NT2/D1 (cell line): ENCODE measurements at places on chromosomes 11 and 22.

DNA sequence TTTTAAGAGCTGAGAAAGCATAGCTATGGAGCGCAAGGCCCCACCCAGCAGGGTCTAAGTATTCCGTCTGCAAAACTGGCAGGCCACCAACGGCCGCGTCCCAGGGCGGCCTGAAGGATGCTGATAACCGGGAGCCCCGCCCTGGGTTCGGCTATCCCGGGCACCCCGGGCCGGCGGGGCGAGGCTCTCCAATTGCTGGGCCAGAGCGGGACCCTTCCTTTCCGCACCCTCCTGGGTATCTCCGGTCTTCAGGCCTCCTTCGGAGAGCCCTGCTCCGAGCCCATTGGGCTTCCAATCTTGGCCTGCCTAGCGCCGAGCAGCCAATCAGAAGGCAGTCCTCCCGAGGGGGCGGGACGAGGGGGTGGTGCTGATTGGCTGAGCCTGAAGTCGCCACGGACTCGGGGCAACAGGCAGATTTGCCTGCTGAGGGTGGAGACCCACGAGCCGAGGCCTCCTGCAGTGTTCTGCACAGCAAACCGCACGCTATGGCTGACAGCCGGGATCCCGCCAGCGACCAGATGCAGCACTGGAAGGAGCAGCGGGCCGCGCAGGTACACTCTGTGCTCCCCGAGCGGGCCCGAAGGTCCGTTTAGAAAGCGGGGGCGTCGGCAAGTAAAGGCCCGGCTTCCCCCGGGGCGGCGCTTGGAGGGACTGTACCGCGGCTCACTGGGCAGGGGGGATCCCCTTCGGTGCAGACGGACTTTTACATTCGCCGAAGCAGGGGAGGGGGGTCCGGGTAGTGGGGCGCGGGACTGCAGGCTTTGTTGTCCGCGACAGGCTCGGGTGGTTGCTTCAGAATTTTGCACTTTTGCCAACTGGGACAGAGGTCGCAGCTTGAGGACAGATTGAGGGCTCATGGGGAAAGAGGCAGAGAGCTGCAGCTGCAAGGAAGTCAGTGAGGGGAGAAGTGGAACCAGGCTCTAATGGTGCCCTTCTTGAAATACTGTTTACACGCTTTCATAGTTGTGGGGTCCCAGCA lies at the start of gene CAT:
Gene CAT (plus strand): TSS at position 406 of the 979 bp plus-strand sequence. CDS start 80 bp downstream, at position 486.
- no peak for DNase-seq

DNA sequence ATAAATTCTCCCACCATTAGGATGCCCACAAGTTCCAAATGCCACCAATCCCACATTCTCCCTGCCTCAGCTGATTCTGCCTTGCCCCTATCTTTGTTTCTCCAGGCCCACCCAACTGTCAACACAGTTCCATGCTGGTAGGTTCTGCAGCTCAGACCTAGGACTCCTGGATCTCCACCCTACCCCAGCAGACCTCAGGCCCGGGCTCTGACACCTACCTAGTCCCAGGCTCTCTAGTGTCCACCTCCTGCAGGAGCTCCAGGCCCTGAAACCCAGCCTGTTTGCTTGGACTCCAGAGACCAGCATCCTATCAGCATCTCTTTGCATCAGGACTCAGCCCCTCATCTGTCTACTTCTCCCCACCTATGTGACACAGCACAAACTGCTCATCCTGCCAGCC lies 86.5 kb downstream of the PDE2A start:
- no peak for DNase-seq

DNA sequence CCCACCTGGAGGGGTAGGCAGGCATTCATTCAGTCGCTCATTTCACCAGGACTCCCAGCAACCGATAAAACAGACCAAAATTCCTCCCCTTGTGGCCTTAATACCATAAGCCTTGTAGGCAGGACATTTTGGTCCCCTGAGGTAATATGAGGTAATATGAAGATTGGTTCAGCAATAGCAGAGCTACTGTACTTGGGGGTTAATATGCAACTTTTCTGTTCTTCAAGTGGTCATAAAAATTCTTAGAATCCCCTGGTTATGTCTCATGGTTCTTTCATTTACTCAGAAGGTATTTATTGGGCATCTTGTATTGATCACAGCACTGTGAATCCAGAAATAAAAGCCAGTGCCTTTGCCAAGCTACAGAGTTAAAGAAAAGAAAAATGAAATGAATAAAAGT lies 29.8 kb downstream of the SHISA8 start:
- no peak for DNase-seq

GRCh38 chr11:117697319-117697718 lies 99.7 kb downstream of the DSCAML1 start:
- DNase-seq = no peak

- DNase-seq = no peak
These were observed 16.1 kb upstream of the APOA1 start for GRCh38 chr11:116853461-116854073.

DNA sequence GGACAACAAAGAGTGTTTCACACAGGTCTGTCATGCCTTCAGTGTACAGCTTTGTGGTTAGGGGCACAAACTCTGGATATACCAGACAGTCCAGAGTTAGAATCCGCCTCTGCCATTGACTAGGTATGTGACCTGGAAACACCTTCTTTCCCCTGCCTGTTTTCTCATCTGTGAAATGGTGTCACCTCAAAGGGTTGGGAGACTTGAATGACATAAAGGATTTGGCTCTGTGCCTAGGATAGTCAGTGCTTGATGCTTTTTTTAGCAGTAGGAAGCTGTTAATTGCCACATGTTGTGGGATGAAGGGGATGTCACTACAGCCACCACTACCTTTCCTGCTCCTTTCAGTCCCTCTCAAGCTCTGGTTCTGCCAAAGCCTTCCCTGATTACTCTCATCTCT lies 17.4 kb upstream of the LRRC55 start:
- DNase-seq = no peak

GRCh38 chr11:134949121-134950090 lies 537.4 kb upstream of the B3GAT1 start:
- no peak for DNase-seq

DNA sequence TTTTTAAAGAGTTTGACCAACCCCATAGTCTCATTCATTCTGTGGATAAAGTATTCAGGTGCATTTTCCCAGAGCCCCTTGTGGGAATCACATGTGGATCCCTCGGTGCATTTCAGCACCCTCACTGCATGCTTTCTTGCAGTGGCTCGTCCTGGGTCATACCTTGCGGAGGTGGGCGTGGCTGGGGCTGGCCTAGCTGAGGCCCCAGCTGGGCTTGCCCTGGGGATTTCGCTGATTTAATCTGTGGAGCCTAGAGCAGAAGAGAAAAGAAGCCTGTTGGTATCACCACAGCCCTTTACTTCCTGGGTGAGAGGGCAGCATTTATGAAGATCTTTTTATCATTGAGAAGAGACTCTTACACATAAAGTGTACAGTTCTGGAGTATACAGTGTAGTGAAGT lies 53.1 kb downstream of the FBXO7 start:
- DNase-seq = no peak

- DNase-seq = no peak
These were observed 547 bp downstream of the UVRAG start for GRCh38 chr11:75815345-75816168.

GRCh38 chr22:28462041-28462440 lies 217.6 kb downstream of the TTC28 start:
- DNase-seq = no peak

- DNase-seq = no peak
These were observed 19.1 kb downstream of the KCNC1 start for GRCh38 chr11:17753641-17754040.

DNA sequence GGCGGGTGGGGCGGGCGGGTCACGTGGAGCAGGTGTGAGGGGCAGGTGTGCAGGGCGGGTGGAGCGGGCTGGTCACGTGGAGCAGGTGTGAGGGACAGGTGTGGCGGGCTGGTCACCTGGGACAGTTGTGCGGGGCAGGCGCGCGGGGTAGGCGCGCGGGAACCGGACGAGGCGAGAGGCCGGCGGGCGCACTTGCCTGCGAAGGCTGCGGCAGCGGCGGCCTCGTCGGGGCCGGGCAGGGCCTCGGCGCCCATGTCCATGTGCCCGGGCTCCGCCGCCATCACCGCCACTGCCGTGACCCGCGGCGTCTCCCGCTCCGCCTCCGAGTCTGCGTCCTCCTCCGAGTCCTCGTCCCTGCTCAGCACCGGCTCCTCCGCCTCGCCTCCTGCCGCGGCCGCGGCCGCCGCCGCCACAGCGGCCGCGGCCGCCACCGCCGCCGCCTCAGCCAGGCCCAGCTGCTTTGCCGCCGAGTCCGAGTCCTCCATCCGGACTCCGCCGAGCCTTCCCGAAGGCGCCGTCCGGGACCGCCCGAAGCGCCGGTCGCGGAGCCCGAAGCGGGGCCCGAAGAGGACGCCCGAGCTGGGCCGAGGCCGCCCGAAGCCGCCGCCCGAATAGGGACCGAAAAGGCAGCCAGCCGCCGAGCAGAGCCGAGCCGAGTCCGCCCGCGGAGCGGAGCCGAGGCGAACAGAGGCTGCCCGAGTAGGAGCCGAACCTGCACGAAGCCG lies at the start of gene DEAF1:
Gene DEAF1 (minus strand): TSS at position 660 of the 725 bp plus-strand sequence. CDS start 175 bp downstream, at position 485.
- peak; percentile 98 for DNase-seq

GRCh38 chr11:44886790-44887140 lies 63.9 kb downstream of the TP53I11 start:
- DNase-seq = no peak

- peak; percentile 23 for DNase-seq
These were observed at the start of gene GUCY1A2 for GRCh38 chr11:107018219-107018901. Gene GUCY1A2 (minus strand): TSS chr11:107018476. CDS start chr11:107018055, 421 bp downstream.

GRCh38 chr11:12214751-12215150 lies 104.4 kb downstream of the MICAL2 start:
- no peak for DNase-seq

DNA sequence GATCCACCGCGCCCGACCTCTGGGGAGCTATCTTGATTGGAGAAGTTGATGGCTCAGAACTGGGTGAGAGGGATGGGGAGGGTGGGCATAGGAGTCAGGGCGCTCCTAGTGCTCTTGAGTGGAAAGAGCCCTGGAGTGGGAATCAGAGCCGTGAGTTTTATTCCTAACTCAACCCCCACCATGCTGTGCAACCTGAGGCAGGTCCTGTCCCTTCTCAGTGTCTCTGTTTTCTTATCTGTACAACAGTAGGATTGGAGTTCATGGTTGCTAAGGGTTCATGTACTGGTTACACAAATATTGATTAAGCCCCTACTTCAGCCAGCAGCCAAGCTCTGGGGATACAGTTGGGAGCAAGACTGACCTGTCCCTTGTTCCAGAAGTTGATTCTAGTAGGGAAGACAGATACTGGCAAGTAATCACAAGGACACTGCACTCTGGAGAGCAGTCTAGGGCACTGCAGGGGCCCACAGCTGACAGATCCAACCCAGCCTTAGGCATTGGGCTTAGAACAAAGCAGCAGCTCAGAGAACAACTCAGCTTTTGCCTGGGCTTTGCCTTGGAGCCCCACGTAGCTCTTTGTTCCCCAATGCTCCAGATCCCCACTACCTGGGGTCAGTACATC lies 12.4 kb upstream of the DAGLA start:
- DNase-seq = no peak

DNA sequence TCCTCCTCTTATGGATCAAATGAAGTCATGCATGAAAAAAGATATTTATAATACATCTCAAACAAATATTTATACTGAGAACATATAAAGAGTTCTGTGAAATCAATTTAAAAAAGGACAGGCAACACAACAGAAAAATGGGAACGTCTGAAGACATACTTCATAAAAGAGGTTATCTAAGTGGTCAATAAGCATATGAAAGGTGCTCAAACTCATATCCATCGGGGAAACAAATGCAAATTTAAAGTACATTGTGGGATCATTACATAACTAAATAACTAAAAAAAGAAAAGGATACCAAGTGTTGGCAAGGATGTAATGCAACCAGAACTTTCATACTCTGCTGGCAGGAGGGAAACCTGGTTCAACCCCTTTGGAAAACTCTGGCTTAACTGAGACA lies 22.3 kb downstream of the TPST2 start:
- no peak for DNase-seq

DNA sequence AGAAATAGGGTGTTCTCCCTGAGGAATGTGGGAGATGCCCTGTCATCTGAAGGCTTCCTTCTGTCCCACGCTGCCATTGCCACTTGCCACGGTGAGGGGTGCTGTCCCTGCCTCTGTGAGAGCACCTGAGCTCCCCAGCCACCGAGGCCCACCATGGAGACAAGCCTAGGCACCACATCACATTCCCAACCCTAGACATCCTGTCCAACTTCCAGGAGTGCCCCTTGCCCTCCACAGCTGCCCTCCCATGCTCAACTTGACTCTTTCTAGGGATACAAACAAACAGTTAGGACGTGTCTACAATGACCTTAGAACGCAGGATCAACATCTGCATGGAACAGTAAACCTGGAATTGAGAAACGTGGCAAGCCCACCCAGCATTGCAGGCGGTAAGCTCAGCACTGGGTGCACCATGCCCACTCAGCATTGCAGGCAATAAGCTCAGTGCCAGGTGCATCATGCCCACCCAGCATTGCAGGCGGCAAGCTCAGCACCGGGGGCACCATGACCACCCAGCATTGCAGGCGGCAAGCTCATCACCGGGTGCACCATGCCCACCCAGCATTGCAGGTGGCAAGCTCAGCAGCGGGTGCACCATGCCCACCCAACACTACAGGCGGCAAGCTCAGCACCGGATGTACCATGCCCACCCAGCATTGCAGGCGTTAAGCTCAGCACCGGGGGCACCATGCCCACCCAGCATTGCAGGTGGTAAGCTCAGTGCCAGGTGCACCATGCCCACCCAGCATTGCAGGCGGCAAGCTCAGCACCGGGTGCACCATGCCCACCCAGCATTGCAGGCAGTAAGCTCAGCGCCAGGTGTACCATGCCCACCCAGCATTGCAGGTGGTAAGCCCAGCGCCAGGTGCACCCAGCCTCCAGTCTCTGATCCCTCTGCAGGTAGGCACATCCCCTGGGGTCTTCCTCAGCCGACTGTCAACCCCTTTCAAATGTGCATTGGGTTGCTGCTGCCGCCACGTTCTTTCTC lies 1463.9 kb downstream of the TBC1D22A start:
- no peak for DNase-seq

DNA sequence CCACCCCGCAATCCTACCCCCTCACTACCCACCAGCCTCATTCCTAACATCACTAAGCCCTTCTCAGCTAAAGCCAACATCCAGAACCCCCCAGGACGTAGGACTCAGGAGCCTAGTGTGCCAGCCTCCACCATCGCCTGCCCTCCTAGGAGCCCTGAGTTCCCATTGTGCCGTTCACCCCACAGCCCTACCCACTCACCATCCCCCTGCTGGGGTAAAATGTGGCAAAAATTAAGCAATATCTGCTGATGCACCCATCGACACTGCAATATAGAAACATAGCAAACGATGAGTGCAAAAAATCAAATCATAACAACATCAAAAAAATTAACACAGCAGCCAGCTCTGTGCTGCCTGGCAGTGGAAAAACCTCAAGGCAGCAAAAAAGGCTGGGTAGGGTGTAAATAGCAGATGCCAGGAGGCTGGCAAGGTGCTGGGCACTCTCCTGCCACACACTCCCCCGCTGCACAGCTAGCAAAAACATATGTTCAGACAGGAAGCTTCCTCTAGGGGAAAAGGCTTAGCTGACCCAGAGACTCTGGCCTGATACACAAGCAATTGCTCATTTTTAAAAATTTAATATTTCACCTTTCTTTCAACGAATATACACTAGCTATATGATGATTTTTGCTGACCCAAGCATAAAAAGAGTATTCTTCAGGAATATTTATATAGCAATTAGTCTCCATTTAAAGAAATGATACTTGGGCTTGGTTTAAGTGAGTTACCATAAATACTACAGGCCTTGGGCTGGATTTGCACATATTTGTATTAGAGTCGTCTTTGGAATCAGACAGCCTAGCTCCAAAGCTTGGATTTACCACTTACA lies 33.8 kb downstream of the PRDM10 start:
- no peak for DNase-seq

- DNase-seq = no peak
These were observed 290.2 kb downstream of the SWAP70 start for GRCh38 chr11:9953994-9954626.

- DNase-seq = no peak
These were observed 295.2 kb downstream of the GUCY1A2 start for GRCh38 chr11:106723071-106723470.

- DNase-seq = no peak
These were observed 12.7 kb upstream of the PRSS23 start for GRCh38 chr11:86787656-86788055.
